ENCODE measurements at places on chromosomes 13 and 19.
A peak's percentile ranks its signal among the peaks of the same experiment; 100 is the strongest.

DNA sequence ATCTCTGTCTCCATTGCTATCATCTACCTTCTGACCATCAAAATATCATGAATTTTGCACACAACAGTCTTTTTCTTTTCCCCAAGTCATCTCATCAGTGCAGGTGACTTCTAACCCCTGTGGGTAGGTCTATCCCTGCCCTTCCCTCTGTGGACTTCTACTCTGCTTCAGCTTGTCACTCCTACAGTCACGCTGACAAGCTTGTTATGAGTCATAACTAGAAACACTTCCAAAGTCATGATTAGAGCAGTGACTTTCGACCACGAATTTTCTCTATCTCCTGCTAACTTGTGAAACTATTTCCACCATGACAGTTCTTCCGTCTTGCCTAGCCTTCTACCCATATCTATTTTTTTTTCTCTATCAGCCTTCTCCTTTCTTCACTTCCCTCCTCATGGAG, 343.7 kb upstream of the ARGLU1 start:
- DNase-seq: no peak

GRCh38 chr13:88656751-88657150, 985.6 kb downstream of the SLITRK5 start:
- DNase-seq: no peak

DNA sequence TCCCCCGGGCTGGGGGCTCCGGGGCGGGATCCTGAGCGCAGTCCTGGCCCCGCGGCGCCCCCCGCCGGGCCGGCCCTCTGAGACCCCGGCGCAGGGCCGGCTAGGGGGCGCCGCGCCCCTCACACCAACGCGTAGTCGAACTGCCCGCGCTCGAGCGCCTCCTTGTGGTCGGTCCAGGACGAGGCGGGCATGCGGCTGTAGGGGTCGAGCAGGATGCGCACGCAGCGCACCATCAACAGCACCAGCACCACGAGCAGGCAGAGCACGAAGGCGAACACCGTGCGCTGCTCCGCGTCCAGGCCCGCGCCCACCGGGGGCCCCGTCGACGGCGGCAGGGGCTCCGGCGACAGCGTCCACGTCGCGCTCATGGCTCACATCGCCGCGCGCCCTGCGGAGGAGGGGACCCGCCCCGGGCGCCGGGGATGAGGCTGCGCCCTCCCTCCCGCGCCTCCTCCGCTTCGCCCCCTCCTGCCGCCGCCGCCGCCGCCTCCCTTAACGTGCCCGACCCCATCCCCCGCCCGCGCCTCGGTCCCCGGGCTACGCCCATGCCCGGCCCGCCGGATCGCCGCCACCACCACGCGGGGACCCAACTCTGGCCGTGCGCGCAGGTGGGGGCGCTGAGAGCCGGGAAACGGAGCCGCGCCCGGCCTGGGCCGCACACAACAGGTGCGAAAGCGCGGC, 624 bp downstream of the CTXN1 start:
- peak; percentile 85 for DNase-seq

- DNase-seq: no peak
These were observed 103.6 kb downstream of the MBNL2 start for GRCh38 chr13:97325738-97326137.

DNA sequence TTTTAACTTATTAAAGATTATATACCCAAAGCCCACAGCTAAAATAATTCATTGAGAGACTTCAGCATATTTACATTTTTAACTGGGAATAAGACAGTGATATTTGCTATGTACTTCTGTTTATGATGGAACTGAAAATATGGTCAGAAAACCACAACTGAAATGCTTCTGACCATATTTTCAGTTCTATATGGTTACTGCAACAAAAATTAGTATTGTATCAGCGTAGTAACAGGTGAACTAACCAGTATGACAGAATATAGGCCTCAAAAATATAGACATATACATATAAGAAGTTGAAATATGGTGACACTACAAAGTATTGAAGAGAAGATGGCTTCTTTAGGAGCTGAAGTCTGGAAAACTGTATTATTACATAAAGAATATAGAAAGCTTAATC, 857.4 kb downstream of the OLFM4 start:
- DNase-seq: no peak

GRCh38 chr19:12628040-12629022, 17.6 kb downstream of the ZNF791 start:
- DNase-seq: no peak

- DNase-seq: peak; percentile 66
These were observed 22.8 kb upstream of the CEACAM20 start for GRCh38 chr19:44552324-44552723.

- no peak for DNase-seq
These were observed 12.7 kb downstream of the NKPD1 start for GRCh38 chr19:45147835-45148676.

GRCh38 chr13:87671031-87671752, at the start of gene SLITRK5:
SLITRK5 (plus strand) TSS chr13:87671371; CDS start chr13:87675389, 4,018 bp downstream.
- peak; percentile 90 for DNase-seq

DNA sequence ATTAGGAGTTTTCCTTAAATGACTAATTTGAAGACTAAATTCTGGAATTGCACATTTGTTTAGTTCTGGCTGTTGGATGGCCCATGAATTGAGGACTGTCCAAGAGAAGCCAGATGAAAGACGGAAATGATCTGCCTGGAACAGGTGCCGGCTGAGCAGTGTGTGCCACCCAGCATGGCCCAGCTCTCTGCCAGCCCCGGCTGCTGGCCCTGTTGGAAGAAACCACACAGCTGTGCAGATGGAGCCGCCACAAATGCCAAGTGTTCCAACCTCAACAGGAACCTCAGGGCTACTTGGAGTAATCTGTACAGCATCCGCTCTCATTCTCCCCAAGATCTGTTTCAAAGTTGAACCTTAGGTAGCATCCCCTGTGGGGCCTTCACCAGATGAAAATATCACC, 67.0 kb upstream of the STARD13 start:
- DNase-seq: no peak

DNA sequence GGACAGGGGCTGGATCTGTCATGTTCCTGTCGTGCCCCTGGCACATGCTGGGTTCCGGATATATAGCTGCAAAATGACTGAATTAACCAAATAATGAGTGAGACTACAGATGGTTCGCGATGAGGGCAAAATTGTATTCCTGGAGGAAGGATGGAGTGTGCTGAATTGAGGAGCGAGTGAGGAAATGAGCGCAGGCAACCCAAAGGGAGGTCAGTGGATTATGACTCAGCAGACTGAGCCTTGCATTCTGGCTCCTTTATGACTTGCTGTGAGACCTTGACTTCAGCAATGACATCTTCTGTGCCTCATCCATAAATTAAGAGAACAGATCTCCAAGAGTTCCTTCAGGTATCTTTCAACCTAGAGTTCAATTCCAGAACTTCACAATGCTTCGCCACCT, 115.0 kb upstream of the CLDN10 start:
- DNase-seq: no peak

- DNase-seq: no peak
These were observed 14.4 kb downstream of the LIG4 start for GRCh38 chr13:108200781-108201398.

DNA sequence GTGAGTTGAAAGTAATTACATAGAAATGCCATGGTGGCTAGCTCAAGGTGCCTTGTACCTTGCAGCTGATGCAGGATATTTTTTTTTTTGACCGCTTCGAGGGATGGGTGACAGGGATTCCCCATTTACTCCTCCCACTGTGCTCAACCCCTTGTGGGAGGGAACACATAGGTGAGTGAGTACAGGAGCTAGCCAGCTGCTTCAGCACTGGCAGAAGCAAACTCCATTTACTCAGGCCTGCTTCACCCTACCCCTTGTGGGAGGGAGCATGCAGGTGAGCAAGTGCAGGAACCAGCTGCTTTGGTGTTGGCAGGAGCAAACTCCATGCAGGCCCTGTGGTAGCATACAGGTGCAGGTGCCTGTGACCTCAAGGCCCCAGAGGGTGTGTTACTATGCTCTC, 330.1 kb downstream of the TDRD3 start:
- DNase-seq: no peak

GRCh38 chr19:39265321-39265916, 2.8 kb upstream of the IFNL2 start:
- peak; percentile 52 for DNase-seq

DNA sequence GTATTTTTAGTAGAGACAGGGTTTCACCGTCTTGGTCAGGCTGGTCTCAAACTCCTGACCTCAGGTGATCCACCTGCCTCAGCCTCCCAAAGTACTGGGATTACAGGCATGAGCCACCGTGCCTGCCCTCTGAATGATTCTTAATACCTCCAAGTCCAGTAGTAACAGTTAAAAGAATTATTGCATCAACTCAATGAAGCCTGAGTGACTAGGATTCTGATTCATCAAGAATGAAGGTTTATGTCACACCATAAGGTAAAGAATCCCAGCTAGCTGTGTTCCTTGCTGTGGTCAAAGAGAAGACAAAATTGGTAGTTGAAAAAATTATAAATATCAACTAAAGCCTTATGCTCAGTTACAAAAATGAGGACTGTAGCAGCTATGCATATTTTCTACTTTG, 81.2 kb upstream of the ABCC4 start:
- no peak for DNase-seq

DNA sequence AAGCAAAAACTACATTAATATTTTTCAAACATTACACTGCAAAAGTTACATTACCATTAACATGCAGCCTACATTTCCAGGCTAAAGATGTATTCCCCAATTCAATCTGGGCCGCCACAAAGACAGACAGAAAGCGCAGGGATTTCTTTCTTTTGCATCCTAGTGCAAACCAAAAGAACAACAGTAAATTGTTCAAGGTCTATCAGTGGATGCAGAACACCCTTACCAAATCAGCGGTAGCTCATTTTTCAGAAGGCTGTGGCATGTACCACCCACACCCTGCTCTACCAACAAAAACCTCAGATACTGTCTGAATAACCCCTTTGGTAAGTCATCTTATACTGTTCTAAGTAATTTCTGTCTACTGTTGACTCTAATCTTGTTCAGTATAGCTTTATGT, 3.6 kb downstream of the TPT1 start:
- DNase-seq: no peak

DNA sequence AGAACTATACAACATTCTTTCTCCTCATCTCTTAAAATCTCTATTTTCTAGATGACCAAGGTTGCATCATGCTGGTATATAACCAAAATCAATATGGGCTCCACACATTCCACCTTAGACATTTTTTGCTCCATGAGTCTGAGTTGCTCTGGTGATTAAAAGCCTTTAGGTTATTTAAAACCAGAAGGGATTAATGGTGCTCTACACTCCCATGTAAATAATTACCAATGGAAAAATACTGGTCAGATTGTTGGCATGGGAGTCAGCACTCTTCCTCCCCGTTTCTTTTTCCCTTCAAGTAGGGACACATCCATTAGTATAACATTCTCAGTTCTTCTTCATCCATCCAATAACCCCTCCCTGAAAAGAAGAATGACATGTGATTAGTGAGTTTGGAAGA, 747.7 kb downstream of the PCDH17 start:
- no peak for DNase-seq

DNA sequence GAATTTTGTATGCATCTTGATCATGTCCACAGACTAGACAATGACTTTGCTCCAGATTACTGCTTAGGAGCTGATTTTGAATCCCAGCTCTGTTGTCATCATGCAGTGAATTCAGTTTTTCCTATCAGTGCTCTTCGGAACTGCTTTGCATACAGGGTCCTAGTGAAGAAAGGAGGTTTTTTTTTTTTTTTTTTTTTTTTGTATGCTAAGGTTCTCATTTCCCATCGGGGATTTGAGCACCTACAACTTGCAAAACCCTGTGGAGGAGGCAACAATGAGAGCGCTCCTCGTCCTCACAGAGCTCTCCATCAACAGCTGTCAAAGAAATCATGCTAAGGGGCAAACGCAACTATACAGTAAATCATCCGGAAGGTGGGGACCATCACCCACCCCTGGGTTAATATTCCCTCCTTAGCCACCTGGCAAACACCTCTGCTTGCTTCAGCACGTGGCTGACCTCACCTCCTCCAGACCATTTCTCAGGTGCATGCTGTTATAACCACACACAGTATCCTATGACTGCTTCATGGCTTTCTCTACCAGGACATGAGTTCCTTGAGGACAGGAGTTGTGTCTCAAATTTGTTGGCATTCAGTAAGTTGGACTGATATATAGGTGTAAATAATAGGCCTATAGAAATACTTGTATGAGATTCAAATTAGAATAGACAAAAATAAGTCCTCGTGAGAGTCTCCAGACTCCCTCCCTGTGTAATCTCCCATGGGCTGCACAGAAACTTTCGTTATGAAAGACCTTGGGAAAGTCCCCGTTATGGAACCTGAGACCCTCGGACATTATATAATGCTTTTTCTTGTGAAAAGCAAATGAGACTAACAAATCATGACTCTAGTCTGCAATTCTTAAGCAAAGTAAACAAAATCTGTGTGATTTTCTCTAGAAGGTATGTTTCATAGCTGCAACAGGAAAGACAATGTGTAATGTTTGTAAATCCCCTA, 113.8 kb downstream of the KATNAL1 start:
- no peak for DNase-seq

- DNase-seq: no peak
These were observed 222.5 kb downstream of the OXGR1 start for GRCh38 chr13:96771486-96772367.

GRCh38 chr13:108176685-108177274, 38.6 kb downstream of the LIG4 start:
- no peak for DNase-seq

DNA sequence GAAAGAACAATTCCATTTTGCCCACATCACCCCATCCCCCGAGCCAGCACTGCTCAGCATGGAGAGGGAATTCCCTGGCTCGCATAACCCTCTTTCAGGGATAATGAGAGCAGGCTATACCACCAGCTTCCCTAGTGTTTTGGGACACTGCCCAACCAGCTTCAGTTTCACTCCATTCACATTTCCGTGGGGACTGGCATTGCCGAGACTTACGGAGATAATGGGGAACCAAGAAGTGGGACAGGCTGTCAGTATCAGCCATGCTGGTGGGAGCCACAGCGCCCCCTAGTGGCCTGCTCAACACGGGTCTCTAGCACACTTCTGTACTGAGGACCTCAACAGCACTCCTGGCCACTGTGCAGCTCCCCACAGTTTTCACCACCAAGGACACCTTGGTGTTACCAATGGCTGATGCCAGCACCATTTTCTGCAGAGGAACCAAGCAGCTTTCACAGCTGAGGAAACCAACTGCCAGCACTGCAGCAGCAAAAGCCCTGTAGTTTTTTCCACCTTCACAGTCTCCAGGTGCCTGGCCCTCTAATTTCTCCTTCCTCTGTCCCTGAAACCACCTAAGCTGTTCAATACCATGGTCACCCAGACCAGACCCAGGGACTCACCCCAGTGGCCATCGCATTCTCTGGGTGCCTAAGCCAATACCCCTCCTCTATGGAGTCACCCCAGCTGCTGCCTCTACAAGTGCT, 23.7 kb downstream of the SLC6A16 start:
- peak; percentile 91 for DNase-seq

DNA sequence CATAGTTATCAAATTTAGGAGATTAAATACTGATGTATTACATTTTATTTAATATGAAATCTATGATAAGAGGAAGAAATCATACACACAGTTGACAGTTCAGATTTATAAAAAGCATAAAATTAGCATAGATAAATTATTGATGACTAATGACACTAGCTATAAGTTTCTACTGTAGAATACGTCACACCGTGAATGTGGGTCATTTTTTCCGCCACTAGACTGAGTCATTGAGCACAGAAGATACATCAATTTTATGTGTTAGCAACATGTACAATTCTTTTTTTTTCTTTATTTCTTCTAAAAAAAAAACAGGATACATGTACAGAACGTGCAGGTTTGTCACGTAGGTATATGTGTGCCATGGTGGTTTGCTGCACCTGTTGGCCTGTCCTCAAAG, 22.2 kb downstream of the AP2S1 start:
- DNase-seq: no peak

- no peak for DNase-seq
These were observed 132.6 kb downstream of the COG6 start for GRCh38 chr13:39788102-39788501.

GRCh38 chr19:5045029-5045428, 76.1 kb downstream of the KDM4B start:
- DNase-seq: no peak
